ENCODE measurements at places on chromosomes 2 and 18.

GRCh38 chr2:138632066-138632620 lies 130.6 kb downstream of the SPOPL start:
- no peak for DNase-seq

GRCh38 chr2:66573416-66573815 lies 138.5 kb downstream of the MEIS1 start:
- no peak for DNase-seq

DNA sequence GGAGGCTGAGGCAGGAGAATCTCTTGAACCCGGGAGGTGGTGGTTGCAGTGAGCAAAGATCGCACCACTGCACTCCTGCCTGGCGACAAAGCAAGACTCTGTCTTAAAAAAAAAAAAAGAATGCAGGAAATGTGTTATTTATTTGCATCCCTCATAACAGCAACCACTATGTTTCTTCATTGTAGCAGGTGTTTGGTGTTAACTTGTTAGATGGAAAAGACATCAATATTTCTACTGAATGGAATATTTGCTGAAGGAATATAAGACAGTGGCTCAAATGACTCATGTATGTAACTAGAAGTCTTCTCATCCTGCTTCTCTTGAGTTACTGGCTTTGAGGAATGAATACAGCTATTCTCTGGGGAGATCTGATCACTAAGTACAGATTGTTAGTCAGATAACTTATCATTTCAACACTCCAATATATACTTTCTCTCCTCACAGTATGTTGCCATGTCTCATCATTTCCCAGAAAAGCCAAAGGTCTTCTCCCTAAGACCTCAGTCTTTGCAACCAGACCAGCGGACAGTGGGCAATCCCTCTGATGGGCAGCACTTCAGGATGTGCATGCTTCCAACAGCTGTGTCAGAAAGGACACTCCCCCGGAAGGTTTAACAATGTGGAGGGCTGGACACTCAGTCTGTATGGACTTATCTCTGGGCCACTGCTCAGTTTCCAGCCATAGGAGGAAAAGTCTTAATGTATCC lies 104.4 kb upstream of the STK17B start:
- no peak for DNase-seq

DNA sequence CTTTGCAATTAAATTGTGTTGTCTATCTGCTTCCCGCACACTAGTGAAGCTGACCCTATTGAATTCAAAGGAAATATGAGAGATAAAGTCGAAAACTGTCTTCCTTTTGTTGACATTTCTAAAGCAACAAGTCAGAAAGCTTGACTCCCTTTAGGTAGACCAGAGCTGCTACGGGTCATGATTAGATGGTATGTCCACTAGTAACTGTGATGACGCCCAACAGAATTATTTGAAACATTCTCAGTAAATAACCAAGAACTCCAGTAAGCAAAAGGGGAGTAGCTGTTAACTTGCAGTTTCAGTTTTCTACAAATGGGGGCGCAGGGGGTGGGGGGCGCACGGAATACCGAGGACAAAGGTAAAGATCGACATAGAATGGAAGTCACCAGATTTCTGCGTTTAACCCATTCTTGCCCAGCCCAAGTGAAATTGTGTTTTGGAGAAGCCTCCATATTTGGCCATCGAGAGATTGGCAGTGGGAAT lies 56.4 kb downstream of the CRIM1 start:
- no peak for DNase-seq

GRCh38 chr2:124814968-124815745 lies 790.1 kb downstream of the CNTNAP5 start:
- no peak for DNase-seq

DNA sequence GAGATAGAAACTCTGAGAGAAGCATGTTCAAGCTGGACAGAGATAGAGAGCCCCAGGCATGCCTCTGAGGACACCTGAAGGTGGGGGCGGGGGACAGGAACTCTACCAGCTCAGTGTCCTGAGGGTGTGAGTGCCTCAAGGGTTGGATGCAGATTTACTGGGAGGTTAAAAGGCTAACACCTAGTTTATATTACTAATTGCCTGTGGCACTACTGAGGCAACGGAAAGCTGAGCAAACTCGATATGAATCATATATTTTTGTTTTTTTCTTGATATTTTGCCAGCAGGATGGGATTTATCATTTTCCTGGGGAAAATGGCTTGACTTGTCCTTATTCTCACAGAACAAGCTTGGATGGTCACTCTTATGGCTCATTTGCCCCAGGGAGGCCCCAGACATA lies 319.5 kb downstream of the ALK start:
- no peak for DNase-seq

DNA sequence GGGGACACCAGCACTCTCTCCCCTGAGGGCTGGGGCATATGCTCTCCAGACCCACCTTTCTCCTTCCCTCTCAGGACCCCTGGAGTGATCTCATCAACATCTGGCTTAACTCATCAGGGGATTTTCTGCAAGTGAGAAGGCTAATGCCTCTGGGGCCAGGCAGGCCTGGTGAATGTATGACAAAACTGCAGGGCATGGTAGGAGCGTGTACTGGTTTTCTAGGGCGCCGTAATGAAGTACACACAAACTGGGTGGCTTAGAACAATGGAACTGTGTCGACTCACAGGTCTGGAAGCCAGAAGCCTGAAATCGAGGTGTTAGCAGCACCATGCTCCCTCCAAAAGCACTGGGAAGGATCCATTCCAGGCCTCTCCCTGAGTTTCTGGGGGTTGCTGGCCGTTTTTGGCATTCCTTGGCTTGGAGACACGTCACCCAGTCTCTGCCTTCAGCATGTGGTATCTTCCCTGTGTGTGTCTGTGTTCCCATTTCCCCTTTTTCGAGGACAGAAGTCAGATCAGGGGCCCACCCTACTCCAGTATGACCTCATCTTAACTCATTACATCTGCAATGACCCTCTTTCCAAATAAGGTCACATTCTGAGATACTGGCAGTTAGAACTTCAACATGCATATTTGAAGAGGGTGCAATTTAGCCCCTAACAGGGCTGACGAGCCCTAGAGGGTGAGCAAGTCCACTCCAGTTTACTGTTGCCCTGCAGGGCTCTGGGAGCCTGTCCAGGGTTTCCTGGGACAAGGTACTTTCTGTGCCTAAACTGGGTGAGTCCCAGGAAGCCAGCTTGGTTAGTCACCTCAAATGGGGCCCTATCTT lies 45.5 kb upstream of the CAB39 start:
- DNase-seq = peak; percentile 38

DNA sequence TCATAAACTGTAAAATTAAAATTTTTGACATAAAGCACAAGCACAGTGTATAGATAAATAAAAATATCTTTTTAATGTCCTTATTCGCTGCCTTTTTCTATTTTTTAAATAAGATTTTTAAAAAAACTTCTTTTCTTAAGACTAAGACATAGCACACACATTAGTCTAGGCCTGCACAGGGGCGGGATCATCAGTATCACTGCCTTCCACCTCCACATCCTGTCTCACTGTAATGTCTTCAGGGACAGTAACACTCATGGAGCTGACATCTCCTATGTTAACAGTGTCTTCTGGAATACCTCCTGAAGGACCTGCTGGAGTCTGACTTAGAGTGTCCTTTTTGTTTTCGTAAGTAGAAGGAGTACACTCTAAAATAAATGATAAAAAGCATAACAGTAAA lies 33.0 kb downstream of the VAPA start:
- DNase-seq = no peak

GRCh38 chr2:65706411-65706810 lies 274.0 kb upstream of the SPRED2 start:
- no peak for DNase-seq

DNA sequence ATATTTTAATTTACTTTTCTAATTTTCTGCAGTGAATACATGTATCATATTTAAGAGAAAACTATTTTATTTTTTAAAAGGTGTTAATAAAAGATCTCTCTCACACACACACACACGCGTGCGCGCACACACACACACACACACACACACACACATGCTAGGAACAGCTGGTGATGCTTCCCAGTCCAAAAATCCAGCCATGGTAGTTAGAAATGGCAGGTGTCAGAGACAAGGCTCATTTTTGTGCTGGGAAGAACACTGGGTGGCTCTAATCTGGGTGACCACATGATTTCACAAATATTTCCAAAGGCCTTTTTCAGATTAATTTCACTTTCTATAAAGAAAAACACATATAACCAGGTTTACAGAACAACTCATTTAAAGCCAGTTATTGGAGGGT lies 104.5 kb upstream of the NCK2 start:
- no peak for DNase-seq

GRCh38 chr2:27703638-27704341 lies 40.1 kb downstream of the SLC4A1AP start:
- peak; percentile 86 for DNase-seq

- no peak for DNase-seq
These were observed 93.3 kb upstream of the ASAP2 start for GRCh38 chr2:9113262-9113661.

GRCh38 chr2:10538224-10538894 lies 90.2 kb upstream of the ODC1 start:
- DNase-seq = no peak

DNA sequence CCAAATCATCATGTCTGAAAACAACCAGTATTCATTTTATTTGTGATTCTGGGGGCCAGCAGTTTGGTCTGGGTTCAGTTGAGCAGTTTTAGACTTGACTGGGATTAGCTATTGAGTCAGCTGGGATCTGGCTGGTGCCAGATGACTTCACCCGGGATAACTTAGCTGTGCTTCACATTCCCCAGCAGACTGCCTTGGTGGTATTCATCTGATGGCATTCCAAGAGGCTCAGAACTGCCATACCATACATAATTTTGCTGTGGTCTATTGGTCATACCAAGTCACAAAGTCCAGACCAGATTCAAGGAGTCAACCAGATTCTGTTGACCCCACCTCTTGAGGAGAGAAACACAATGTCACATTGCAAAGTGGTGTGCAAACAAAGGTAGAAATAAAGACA lies 7.8 kb upstream of the FSHR start:
- DNase-seq = no peak

DNA sequence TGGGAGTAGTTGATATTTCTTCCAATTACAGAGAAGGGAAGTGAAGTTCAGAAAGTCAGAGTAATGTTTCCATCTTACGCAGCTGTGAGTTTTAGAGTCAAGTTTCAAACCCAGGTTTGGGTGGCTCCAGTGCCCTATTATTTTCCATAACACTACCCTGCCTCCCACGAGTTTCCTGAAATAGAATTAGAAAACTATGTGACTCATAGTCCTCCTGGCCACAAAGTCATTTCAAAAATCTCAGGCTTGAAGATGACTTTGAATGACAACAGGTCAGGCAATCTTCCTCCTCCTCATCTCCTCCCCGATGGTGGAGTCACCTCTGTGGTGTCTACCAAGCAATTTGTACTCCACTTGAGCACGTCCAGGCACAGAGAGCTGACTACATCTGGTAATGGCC lies 212.3 kb upstream of the TRIB2 start:
- DNase-seq = peak; percentile 58
